Thoracic aorta (tissue), 2 donors: ENCODE measurements at places on chromosomes 7 and 10. TPM values are rescaled to one million over a fixed set of nuclear protein-coding genes. Genes with fewer than 3 reads are reported as not detected.

The LRIT1 gene
- not detected for total RNA-seq

The TACR2 gene
- total RNA-seq, result 0.27 TPM

The CAMK2B gene
- total RNA-seq, result 2.8 TPM

The TAS2R16 gene
- total RNA-seq, result not detected

DNA sequence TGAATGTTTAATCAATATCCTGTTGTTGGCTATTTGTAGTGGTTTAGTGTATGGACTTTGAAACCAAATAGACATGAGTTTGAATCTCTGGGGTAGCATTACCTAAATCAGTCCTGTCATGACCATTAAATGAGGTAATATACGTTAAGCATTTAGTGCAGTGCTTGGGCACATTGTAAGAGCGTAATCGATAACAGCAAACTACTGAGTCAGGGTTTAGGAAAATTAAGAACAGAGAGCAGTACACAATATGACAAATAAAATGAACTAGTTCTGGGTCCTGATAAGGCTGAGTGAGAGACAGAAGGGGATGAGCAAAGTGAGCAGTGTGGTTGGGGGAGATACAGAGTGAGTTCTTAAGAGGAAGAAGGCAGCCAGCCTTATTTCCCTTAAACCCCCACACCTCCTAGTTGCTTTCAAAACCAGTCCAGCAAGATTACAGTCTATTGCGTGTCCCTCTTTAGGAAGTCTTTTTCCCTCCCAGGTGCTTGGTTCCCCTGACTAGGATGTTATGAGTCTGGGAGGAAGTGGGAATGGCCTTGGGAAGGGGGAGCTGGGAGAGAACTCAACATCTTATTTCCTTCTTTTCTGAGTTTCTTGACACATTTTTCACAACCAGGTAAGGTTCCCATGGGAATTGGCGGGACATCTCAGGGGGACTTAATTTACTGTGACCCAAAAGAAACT is 171.0 kb downstream of the SND1 start:
- no peak for DNase-seq
